NCI-H1048 (cell line): ENCODE measurements at places on chromosomes 2 and 18.

DNA sequence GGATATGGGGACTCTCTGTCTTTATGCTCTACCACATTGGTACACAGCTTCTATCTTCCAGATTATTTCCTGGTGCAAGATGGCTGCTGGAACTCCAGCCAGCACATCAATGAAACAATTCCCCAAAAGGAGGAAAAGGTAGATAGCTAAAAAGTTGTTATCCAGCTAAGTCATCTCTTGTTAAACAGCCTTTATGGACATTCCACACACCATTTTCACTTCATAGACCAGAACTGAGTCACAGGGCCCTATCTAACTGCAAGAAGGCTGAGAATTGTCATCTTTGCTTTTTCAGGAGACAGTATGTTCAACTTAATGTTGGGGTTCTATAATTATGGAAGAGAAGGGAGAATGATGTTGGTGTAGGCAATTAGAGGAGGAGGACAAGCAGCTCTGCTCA lies 133.3 kb upstream of the NOSTRIN start:
- DNase-seq = no peak

GRCh38 chr18:27787547-27787946 lies 389.4 kb downstream of the CDH2 start:
- DNase-seq = no peak

DNA sequence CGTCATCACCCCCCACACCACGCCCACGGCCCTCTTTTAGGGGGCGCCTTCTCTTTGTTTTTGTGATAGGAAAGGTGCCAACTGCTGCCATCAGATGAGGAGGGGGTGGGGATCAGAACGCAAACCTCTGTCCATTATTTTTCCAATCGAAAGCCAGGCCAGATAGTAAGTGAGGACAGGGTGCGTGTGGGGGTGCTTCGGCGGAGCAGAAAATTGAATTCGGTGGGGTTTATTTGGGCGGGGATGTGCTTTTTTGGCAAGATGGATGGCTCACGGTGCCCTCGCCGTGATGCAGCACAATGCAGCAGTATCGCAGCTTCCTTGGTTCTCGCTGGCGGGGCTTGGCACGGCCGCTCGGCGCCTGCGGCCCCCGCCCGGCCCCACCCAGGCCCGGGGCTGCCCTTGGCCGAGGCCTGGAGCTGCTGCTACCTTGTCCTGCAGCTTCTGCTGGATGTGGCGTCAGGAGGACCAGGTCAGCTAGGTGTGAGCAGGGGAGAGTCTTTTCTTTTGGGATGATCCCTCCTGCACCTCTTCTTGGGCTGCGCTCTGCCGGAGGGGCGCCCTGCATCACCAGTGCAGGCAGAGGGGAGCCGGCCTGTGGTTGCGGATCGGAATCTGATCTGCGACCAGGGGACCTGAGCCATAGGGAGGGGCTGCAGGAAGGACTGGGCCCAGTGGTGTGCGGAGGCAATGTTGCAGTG lies 1.3 kb downstream of the SPTBN1 start:
- DNase-seq = no peak

- no peak for DNase-seq
Measured at GRCh38 chr2:158403237-158403636, 53.3 kb downstream of the CCDC148 start.

GRCh38 chr18:32454593-32454992 lies 16.1 kb downstream of the GAREM1 start:
- no peak for DNase-seq
